ENCODE measurements at places on chromosomes 3 and 15.

GRCh38 chr15:93221759-93222158, 132.7 kb upstream of the RGMA start:
- no peak for DNase-seq

- DNase-seq, result no peak
Observed at GRCh38 chr15:89628301-89628700, 27.0 kb downstream of the KIF7 start.

GRCh38 chr3:157128771-157129681, 30.9 kb downstream of the CCNL1 start:
- no peak for DNase-seq

GRCh38 chr15:88681610-88682221, 42.9 kb downstream of the ISG20 start:
- DNase-seq, result no peak

- no peak for DNase-seq
Observed at GRCh38 chr3:185401319-185401955, 38.5 kb downstream of the MAP3K13 start.

DNA sequence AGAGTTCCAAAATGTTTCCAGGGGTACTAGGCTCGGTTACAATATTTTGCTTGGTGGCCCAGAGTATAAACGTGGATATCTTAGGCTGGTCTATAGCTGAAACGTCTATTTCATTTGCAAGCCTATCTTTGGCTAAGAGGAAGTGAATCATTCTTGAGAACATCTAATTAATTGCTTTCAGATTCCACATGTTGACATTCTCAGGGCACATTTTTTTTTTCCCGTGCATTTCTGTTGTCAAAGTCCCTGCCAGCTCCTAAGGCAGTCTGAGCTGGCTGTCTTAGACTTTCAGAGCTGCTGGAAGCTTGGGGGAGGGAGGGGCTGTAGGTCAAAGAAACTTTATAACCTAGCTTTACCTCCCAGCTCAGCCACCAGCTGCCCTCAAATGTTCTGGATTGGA, 23.2 kb upstream of the LAMP3 start:
- DNase-seq, result no peak

DNA sequence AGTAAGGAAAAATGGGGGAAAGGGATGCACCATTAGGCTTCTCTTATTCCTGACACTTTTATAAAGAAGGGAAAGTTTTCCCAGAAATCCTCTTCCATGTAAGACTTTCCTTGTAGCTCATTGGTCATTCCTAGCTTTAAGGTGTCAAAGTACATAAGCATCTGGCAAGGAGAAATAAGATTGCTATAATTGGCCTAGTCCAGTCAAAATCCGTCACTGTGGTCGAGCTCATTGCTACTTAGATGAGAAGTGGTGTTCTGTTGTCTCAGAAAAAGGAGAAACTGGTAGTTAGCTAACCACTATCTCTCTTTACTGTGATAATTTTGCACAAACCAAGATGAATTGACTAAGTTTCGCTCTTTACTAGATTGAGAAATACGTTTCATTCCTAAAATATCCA, 370.1 kb downstream of the CNTN4 start:
- DNase-seq, result no peak

DNA sequence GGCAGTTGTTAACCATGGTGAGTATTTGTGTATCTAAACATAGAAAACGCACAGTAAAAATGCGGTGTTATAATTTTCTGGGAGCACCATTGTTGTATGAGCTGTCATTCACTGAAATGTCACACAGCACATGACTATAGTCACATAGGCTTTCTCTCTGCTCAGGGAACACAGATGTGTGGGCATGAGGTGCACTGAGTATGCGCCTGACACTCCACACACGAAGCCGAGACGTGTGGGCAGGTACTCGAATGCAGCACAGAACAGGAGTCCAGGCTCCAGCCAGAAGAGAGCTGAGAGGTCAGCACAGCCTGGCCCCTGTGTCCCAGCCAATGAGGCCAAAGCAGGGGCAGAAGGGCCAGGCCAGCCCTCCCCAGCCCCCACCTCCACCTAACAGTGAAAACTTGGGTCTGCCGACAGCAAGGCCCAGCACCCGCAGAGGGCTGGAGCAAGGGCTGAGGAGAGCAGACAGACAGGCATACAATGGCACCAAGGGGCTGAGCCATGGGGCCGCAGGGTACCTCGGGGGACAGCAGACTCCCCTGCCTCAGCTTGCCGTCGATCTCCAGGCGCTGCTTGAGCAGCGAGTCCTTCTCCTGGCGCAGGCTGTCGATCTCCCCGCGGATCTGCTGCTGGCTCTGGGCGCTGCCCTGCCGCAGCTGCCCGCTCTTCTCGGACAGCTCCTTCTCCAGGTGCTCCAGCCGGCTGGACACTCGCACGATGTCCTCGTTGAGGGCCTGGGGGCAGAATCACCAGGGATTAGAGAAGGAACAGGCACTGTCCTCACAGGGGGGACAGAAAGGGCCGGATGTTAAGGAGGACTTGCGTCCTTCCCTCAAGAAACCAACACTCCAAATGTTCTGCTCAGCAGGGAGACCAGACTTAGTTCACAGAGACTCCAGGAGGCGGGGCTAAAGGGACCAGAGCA, 24.0 kb downstream of the KIF7 start:
- DNase-seq, result no peak

DNA sequence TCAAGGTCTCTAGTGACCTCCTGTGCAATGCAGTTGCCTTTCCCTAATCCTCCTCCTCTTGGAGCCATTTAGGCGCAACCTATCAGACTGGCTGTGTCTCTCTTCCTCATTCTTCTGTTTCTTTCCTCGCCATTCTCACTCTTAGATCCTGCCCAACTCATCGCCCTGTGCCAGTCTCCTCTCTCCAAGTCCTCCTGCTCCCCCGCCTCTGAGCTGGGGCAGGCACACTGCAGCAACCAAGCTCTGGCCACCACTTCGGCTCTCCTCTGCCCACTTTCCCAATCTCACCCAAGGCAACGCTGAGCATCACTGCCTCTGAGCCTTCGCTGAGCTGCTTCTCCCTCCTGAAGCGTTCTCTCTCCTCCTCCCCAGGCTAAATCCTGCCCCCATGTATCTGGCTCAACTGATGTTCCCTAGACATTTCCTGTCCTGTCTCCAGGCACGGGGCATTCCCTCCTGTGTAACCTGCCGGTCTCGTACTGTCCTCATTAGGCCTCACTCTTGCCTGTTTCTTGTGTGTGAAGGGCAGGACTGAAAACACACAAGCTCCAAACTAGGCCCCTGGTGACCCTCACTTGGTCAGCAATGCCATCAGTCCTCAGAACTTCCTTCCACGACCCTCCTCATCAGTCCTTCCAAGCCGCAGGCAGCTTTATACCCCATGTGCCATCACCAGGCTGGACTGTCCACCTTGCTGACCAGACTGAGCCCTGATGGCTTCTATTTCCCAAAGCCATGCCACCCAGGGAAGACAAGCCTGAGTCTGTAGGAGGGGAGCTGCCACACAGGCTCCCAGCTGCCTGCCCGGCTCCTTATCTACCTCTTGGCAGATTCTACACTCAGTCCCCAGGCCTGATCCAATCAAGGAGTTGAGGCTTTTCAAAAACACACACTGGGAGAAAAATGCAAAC, 85.6 kb downstream of the SEC22A start:
- DNase-seq, result no peak

- no peak for DNase-seq
Observed at GRCh38 chr3:161630794-161631193, 134.2 kb downstream of the OTOL1 start.

GRCh38 chr3:75061806-75062205, 447.3 kb upstream of the CNTN3 start:
- no peak for DNase-seq

DNA sequence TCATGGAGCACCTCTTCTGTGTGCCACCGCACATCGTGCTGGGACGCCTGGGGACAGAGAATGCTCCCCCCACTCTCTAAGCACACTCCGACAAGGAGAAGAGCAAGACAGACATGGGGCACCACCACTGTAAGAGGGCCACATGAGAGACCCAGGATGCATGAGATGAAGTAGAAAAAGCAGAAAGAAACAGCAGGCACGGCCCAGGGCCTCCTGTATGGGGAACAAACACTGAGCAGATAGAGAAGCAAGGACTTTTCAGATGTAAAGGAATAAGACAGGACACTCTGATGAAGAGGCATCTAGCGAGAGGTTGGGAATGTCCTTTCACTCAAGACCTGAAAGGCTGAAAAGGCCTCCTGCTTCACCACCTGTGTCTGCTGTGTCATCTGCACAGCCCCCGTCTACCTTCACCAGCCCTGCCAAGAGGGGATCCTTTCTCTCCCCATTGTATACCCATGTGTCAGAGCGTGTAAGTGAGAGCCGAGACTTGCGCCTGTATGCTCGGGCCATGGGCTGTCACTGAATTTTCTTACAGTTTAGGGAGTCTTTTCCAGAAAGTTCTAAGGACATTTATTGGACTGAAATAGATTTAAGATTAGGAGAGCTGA, 125.6 kb downstream of the LRRK1 start:
- no peak for DNase-seq

GRCh38 chr3:39156421-39156820, 3.0 kb upstream of the CSRNP1 start:
- DNase-seq, result no peak

- no peak for DNase-seq
Observed at GRCh38 chr3:113521981-113522380, 7.0 kb upstream of the SPICE1 start.

GRCh38 chr3:13011573-13012220, 61.5 kb downstream of the IQSEC1 start:
- DNase-seq, result peak; percentile 62

- DNase-seq, result no peak
Observed at GRCh38 chr3:100033184-100033583, 81.1 kb downstream of the FILIP1L start.

GRCh38 chr15:47726399-47726823, 9.1 kb downstream of the SEMA6D start:
- DNase-seq, result no peak

GRCh38 chr3:28645149-28645548, 296.5 kb upstream of the AZI2 start:
- DNase-seq, result no peak

GRCh38 chr3:76400141-76400540, 614.8 kb upstream of the ZNF717 start:
- no peak for DNase-seq

DNA sequence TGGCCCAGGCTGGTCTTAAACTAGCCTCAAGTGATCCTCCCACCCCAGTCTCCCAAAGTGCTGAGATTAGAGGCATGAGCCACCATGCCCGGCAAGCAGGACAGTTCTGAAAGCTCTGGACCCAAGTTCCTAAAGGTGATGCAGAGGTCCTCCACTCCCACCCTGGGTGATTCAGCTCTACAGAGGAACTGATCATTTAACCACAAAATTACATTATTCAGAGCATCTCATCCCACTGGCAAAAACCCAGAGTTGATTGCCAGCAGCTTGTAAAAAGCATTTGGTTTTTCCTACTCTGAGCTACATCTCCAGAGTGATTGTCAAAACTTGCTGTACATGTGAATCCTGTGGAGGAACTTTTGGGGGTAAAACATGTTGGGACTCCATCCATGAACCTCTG, 60.2 kb downstream of the SLTM start:
- no peak for DNase-seq

DNA sequence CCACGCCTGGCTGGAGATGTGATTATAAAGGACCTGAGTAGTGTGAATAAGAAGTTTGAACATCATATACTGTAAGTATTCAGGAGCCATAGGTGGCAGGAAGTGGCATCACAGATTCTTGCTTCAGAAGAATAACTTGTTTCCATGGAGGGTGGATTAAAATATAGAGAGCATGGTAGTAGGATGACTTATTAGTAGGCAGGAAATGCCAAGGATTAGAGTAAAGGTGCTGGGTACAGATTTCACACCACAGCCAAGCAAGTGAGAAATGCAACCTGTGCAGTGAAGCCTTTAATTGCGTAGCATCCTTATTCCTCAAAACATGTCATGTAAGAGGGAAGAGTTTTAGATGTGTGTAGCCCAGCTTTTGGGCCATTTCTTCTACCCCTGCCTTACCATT, 30.8 kb downstream of the IFT122 start:
- DNase-seq, result no peak

- DNase-seq, result no peak
Observed at GRCh38 chr3:195896361-195897080, 11.8 kb downstream of the TNK2 start.

GRCh38 chr3:127894481-127894880, 20.6 kb upstream of the KBTBD12 start:
- no peak for DNase-seq

DNA sequence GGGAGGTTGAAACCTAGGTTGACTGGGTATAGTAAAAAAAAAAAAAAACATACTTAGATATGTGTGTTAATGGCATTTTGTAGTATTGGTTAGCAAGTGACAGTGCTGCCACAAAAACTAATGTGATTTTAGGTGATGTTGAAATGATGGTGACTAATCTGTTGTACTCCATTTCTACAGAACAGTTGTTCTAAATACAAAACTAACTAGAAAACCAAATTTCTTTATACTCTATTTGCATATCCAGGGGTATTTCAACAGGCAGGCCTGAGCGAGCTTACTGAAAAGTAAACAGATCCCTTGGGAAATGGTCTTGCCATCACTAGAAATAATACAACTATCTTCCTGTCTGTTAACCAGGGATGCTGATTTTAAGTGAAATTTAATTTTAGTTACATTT, 20.5 kb downstream of the TSC22D2 start:
- DNase-seq, result no peak

GRCh38 chr3:141933421-141934300, 57.2 kb downstream of the ATP1B3 start:
- no peak for DNase-seq

DNA sequence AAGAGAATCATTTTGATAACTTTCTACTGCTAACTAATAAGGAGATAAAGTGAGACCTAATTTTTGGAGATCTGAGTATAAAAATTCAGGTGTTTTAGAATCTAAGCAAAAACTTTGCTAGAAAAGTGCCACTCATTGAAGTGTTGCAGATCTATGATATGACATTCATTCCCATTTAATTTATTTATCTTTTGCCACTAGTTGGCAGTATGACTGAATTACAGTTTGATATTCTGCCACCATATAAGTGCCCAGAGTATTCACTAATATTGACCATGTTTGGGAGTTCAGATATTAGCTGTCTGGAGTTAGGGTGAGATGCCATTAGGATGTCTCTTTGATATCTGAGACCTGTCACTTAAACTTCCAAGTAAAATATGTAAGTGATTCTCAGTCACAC, 251.3 kb upstream of the GBE1 start:
- no peak for DNase-seq

DNA sequence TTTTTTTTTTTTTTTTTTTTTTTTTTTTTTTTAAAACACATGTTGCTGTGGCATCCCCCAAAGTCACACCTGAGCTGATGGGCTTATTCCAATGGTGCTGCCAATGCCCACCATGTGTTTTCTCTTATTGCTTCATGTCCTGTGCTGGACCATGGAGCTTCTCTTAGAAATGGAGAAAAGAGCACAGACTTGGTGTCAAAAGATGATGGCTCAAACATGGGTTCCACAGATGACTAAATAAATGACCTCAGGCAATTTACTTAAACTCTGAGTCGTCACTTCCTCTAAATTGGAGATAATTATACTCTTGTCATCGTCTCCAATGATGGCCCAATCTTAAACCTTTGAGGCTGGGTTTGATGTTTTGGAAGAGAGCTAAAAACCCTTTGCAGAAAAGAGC, 28.1 kb downstream of the CHST2 start:
- no peak for DNase-seq

GRCh38 chr15:58454950-58455401, 23.2 kb downstream of the LIPC start:
- no peak for DNase-seq

Measured in stimulated activated CD8-positive, alpha-beta memory T cell treated with anti-CD3 and anti-CD28 coated beads, Interleukin-4, amount 100 ng/mL, for 1 hour (primary cell).